ENCODE measurements at places on chromosomes 2 and 18. TPM values are rescaled to one million over a fixed set of nuclear protein-coding genes. Genes with fewer than 3 reads are reported as not detected.

DNA sequence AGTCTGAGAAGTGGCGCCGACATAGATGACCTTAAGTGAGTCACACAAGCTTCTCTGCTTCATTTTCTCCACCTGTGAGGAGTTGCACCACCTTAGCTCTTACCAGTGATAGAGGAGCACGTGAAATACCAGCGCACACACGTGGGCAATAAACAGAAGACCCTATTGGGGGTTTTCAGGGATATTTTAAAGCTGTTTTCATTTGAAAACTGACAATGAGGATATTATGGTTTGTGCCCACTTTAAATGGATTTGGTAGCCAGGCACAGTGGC is 47.3 kb upstream of the FZD7 start:
- DNase-seq: no peak

DNA sequence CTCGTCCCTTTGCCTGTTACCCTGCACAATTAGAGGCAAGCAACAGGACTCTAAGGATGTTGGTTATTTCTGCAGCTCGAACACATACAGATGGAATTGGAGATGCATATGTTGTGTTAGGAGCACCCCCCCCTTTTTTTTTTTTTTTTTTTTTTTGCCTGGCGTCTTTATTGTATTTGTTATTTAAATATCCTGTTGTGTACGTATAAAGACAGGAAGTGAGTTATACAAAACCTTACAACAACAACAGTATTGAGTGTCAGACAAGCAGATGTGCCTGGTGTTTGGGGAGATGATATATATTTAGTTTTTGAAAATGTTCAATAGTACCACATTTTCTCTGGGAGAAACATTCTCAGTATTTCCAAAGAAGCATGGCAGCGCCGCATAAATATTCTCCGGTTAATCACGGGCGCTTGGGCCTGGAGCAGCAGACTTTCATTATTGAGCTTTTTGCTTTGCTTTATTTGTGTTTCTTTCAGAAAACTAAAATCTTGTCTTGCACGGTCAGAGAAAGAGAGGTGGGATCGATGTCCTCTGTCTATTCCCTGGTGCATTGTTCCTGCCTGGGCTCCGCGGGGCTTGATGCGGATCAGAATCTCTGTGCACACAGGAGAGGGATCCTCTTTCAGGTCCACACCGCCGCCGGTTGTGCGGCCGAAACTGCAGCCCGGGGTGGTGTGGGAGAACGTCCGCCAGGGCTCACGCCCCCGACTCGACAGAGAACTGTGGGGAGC is 23.2 kb upstream of the ZNF516 start:
- DNase-seq: peak; percentile 55

LCLAT1 gene
- 12.4 TPM for polyA plus RNA-seq

- DNase-seq: no peak
These were observed 427.9 kb downstream of the PLCL1 start for GRCh38 chr2:198232281-198232680.
